ENCODE measurements at places on chromosomes 6 and 20. TPM values are rescaled to one million over a fixed set of nuclear protein-coding genes. Genes with fewer than 3 reads are reported as not detected.

HLA-G gene
- not detected for total RNA-seq

LY6G5C gene
- 3.6 TPM for total RNA-seq

SMOC2 gene
- total RNA-seq = not detected

EPHA7 gene
- under 0.01 TPM for total RNA-seq

TTLL9 gene
- total RNA-seq = not detected

FNDC11 gene
- total RNA-seq = 2.4 TPM

BTNL2 gene
- not detected for total RNA-seq

CCDC170 gene
- total RNA-seq = not detected

RPP40 gene
- 15.0 TPM for total RNA-seq

GRCh38 chr6:130749402-130749801, 77.8 kb upstream of the SMLR1 start:
- DNase-seq = peak; percentile 3

DNA sequence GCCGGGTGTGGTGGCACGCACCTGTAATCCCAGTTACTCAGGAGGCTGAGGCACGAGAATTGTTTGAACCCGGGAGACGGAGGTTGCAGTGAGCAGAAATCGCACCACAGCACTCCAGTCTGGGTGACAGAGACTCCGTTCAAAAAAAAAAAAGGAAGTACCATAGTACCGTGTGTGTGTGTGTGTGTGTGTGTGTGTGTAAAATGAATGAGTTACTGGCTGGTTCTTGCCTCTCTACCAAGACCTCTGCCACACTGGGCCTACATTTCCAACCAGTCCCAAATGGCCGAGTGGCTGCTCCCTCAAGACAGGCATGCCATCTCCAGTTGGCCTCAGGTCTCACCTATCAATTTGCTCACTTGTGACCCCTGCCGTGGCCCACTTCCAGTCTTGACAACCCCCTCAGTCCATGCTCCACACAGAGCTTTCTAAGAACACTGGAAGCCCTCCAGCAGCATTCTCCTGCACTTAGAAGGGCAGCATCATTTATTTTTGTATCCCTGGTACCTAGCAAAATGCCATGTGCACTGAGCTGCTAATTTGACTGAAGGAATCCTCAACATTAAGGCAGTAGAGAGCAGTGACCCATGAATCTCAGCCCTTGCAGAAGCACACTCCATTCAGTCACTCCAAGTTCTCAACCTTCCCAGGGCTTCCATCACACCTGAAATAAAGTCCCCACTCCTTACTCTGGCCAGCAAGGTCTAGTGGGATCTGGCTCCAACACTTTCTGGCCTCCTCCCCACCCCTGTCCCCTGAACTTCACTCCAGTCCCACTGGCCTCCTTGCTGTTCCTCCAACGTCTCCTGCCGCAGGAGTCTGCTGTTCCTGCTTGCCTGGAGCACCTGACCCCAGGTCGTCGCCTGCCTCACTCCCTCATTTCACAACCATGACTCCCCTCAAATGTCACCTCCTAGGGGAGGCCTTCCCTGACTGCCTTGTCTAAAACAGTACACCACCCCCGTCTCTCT, 29.9 kb downstream of the COX4I2 start:
- DNase-seq = no peak

DNA sequence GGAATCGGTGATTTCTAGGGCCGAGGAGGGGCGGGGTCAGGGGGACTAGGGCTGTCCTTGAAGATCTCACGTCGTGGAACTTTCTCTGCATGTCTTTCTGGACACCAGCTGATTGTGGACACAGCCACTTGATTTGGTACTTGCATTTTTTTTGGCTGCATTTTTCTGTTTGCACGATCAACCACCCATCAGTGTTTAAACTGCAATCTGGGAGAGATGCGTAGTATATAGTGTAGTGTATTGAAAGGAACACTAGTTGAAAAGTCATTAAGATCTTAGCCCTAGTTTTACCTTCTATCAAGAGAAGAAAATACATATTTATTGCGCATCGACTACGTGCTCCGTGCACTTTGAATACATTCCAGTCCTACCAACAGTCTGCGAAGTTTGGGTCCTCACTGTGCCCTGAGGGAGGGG, 657 bp downstream of the NT5DC1 start:
- DNase-seq = no peak

- no peak for DNase-seq
Observed at GRCh38 chr6:136404627-136405419, 115.2 kb upstream of the BCLAF1 start.

GRCh38 chr6:13273202-13273930, 55.0 kb downstream of the TBC1D7 start:
- no peak for DNase-seq

GRCh38 chr6:137084865-137085617, 40.3 kb upstream of the IL20RA start:
- DNase-seq = no peak

- DNase-seq = peak; percentile 53
Observed at GRCh38 chr20:45592574-45593189, 13.6 kb upstream of the WFDC8 start.

- DNase-seq = no peak
Observed at GRCh38 chr6:121838842-121839241, 403.4 kb downstream of the GJA1 start.

- DNase-seq = no peak
Observed at GRCh38 chr6:152343735-152344360, 293.3 kb downstream of the SYNE1 start.

DNA sequence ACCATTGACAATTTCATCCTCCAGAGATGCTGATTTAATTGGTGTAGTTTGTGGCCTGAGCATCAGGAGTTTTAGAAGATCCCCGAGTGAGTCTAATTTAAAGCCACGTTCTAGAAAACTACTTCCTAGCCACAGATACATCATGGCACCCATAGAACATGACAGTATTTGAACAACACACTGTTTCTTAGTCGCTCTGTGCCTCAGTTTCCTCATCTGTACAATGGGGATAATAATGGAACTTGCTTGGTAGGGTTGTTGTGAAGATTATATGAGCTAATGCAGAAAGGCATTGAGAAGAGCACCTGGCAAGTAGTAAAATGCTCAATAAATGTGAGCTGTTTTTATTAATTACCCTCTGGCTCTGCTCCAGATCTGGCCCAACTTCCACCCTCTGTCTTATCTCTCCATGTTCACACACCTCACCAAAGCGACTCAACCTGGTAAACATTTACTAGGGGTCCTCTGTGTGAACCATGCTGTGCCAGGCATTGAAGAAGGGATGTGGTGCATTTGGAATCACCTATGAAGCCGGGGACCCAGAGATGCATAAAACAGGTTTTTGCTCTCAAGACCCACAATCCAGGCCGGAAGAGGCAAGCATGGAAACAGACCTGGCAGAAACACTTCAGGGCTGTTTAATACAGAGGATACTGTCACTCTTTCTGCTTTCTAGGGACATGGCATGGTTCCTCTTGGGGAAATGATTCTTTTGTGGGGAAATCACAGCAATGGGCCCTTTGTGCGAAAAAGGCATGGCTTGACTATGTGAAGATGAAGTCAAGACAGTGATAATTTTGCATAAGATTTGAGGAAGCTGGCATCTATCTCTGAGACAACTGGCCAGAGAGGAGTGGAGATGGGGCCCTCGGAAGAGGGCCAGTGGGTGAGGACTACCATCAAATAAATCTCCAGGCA, 16.2 kb upstream of the MRPS18A start:
- DNase-seq = no peak

- no peak for DNase-seq
Observed at GRCh38 chr20:61400499-61400898, 148.4 kb downstream of the CDH4 start.

DNA sequence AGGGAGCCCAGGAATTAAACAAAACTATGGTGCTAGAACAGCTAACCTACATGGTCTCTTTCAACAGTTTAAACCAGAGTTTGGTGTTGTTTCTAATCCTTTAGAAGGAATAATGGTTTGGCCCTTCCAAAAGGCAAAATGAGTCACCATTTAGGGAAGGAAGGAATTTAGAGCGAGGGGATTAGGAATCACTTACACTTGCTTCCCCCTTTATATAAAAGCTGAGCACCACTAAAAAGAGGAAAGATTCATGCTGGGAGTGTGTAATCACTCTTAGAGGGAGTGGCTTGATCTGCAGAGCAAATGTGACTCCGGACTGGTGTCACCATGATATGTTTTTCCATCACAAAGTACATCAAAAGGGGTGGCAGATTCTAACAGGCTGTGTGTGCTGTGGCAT, 63.6 kb downstream of the F13A1 start:
- no peak for DNase-seq

- no peak for DNase-seq
Observed at GRCh38 chr20:3663031-3663701, at the start of gene GFRA4. Gene GFRA4, minus strand, starts transcription at chr20:3663399. Its CDS starts 0 bp downstream, at chr20:3663399.

- DNase-seq = peak; percentile 95
Observed at GRCh38 chr6:137223370-137224131, 4.4 kb upstream of the IFNGR1 start.

- no peak for DNase-seq
Observed at GRCh38 chr6:168097621-168098430, 18.8 kb upstream of the FRMD1 start.

- no peak for DNase-seq
Observed at GRCh38 chr20:45951925-45952834, 17.7 kb downstream of the PCIF1 start.

GRCh38 chr6:11732036-11732631, 46.5 kb downstream of the ADTRP start:
- peak; percentile 19 for DNase-seq

- peak; percentile 95 for DNase-seq
Observed at GRCh38 chr6:27126815-27127537, 120.5 kb upstream of the PRSS16 start.

DNA sequence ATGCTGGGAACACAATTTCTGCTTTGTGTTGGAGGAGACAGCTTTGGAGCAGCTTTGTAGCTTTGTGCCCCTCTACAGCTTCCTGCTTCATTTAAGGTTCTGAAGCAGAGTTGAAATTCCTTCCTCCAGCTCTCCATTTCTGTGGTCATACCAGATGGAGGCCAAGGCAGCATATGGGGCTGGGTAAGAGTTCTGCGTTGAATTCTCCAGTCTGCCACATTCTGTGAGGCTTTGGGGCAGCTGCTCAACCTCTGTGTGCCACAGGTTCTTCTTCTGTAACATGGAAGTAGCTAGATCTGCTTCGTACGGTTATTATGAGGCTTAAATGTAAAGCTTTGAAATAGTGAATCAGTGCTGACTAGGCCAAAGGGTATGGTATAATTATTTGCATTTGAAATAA, 2.9 kb upstream of the TRIM26 start:
- no peak for DNase-seq

DNA sequence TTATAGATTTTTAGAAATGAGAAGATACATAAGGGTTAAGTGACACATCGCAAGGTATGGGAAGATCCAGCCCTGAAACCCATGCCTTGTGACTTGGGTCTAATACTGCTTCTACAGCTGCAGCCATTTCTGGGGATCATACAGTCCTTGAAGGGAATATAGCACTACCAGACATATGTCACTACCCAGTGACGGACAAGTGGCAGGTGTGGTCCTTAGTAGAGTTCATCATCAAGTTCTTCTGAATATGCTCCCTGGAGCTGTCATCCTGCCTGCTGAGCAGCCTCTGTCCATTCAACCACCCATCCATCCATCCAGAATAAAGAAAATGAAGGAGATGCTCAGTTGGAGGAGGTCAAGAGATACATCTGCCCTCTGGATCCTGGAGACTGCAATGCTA, 118.6 kb upstream of the ASF1A start:
- DNase-seq = no peak
